ENCODE measurements at places on chromosomes 13 and 19. TPM values are rescaled to one million over a fixed set of nuclear protein-coding genes. Genes with fewer than 3 reads are reported as not detected.

LYPD3 gene
- polyA plus RNA-seq = 770 TPM

NXNL1 gene
- not detected for polyA plus RNA-seq

GPC5 gene
- not detected for polyA plus RNA-seq

CRB3 gene
- 50.8 TPM for polyA plus RNA-seq

RNF17 gene
- not detected for polyA plus RNA-seq

OR4F17 gene
- polyA plus RNA-seq = not detected

SYNE4 gene
- 0.87 TPM for polyA plus RNA-seq

FBXW9 gene
- polyA plus RNA-seq = 5.0 TPM
